Stimulated activated CD8-positive, alpha-beta memory T cell treated with anti-CD3 and anti-CD28 coated beads, Interleukin-2, amount 100 ng/mL, for 1 hour (primary cell): ENCODE measurements at places on chromosomes 5 and 9.

- DNase-seq: no peak
Measured at GRCh38 chr9:27566118-27566517, 7.2 kb downstream of the C9orf72 start.

GRCh38 chr9:103430469-103430868, 435.3 kb downstream of the CYLC2 start:
- DNase-seq: no peak

DNA sequence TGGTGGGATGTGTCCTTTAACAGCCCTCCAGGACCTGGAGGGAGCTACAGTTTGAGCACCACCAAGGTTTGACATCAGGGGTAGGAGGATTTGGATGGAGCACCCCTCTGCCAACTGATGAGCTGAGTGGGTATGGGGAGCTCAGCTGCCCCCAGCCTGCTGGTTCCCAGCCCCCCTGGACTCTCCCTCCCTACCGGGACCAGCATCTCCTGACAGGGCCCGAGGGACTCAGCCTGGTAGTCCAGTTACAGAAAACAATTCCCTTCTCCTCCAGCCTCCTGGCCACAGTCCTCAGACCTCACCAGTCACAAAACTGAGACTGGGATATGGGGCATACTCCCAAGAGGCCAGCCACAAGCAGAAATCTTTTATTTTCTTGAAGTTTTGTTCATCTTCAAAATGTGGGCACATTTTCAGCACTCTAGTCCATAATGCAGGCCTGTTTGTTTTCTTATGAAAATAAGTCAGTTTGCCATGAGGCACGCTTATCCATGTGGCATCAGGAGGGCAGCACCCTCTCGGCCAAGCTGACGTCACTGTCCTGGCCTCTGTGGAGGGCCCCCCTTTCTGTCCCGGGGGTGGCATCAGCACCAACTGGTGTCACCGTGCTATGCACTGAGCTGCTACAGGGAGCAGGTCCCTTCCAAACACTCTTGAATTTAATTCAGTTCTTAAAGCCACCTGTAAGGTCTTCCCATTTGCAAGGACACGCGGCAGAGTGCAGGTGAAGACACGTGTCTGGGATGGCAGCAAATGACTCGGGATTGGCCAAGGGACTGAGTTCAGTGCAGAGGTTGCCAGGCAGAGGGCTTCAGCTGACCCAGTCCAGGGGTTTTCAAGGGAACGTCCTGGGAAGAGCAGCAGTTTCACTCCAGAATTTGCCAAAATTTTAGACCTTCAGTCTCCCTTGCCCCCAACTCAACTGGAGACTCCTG, 187.6 kb downstream of the GADD45G start:
- DNase-seq: no peak

DNA sequence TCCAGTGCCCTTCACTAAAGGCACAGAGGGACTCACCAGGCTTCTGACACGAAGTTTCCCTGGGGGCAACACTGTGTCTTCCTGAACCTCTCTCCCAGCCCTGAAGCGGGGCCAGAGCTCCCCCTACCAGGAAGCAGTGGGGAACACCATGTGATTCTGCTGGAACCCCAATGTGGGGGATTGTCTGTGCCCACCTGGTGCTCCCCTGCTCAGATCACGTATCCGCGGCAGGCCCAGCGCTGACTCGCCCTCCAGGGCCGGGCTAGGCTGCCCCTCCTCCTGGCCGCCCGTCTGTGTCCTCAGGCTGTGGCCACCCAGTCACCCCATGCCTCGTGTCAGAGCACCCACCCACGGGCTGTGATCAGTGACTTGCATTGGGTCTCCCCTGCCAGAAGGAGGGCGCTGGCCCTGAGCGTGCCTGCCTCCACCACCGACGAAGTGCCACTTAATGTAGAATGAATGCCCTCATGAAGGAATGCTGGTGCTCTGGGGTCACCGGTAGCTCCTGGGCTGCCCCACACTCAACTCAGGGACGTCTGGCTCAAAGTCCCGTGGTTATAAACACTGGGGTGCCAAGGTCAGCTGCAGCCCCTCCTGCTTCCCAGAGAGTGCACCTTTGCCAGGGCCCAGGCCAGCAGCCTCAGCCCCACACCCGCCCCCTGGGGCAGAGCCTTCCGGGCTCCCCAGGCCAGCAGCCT, 22.1 kb downstream of the SARDH start:
- DNase-seq: no peak

DNA sequence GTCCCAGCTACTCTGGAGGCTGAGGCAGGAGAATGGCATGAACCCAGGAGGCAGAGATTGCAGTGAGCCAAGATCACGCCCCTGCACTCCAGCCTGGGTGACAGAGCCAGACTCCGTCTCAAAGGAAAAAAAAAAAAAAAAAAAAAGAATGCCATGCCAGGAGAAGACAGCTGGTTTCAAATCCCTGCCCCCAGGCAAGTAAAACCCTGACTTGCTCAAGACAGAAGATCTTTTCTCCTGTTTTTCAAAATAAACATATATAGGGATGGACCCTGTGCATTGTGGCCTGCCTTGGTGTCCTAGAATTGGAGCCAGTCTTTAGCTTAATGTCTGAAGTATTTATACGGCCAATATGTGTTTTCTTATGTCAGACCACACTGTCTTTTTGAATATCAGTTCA, 177.1 kb downstream of the NR3C1 start:
- no peak for DNase-seq

DNA sequence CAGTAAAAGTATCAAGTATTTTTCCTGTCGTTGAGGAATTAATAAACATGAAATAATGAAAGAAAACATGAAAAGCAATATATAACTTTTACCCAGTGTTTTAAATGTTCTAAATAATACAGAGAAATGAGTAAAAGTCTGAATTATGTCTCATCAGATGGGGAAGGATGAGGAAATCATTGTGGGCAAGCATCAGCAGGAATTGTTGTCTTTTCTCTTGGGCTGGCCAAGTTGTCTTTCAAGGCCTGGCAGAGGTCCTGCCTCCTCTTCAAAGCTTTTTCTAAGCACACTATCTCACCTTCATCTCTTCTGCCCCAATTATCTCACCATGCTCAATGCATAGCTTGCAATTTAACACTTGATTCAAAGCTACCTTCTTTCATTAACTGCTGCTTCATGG, 41.9 kb downstream of the MOCS2 start:
- DNase-seq: no peak

DNA sequence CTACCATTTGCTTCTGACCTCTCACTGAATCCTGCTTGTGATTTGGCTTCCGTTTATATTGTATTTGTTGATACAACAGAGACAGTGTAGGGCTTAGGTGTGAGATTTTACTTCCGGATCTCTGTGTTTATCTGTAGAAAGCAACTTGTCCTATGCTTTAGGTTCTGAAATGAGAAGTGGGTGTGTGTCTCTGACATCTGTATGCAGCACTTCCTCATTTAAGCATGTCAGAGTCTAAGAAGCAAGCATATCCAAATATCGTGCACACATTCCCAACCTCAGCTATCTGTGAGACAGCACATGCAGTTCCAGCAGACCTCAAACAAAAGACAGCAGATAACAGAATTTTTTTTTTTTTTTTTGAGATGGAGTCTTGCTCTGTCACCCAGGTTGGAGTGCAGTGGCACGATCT, 16.3 kb downstream of the KLF9 start:
- DNase-seq: no peak
